ENCODE measurements at places on chromosomes 1 and 21. TPM values are rescaled to one million over a fixed set of nuclear protein-coding genes. Genes with fewer than 3 reads are reported as not detected.

DNA sequence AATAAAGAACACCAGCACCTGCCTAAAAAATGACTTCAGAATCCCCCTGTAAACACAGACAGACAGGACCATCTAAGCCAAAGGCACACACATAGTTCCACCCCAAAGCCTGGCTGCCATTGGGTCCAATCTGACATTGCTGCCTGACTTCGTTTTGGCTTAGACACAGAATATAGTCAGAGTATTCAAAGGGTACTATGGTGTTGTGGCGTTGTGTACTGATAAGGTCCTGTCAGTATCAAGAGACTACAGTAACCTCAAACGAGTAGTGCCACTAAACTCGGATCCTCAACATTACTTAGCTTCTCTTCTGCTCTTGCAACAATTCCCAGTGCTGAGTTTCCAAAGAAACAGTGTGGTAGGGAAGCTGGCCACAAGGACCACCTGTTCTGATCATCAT, 169.3 kb upstream of the NR5A2 start:
- DNase-seq, result no peak

DNA sequence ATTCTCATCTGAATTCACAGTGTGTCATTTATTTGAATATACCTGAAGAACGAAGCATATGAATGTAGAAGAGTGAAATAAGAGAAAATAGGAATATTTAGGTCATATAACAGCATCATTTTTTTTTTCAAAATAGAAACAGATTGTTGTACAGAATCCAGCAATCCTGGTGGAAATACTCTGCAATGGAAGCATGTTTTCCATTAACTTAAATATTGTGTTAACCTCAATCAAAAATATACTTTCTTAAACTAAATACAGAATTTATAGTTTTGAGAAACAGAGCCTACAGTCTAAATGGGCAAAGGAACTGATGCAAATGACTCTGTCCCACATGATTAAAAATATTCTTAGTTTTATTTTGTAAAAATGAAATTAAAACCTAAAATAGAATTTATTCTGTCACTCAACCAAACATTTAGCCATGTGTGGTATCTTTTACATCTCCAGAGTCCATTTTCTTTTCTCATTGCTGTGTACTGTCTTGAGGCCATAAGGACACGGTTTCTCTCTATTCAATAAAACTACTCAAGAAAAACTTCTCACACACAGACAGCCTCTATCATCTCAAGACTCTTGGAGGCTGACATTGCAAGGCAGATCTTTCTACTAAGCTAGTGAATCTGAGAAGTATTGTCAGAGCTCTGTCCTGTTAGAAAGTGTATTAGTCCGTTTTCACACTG, 322.6 kb downstream of the LTN1 start:
- DNase-seq, result no peak

- no peak for DNase-seq
Observed at GRCh38 chr21:43851593-43851992, 13.4 kb upstream of the AGPAT3 start.

DNA sequence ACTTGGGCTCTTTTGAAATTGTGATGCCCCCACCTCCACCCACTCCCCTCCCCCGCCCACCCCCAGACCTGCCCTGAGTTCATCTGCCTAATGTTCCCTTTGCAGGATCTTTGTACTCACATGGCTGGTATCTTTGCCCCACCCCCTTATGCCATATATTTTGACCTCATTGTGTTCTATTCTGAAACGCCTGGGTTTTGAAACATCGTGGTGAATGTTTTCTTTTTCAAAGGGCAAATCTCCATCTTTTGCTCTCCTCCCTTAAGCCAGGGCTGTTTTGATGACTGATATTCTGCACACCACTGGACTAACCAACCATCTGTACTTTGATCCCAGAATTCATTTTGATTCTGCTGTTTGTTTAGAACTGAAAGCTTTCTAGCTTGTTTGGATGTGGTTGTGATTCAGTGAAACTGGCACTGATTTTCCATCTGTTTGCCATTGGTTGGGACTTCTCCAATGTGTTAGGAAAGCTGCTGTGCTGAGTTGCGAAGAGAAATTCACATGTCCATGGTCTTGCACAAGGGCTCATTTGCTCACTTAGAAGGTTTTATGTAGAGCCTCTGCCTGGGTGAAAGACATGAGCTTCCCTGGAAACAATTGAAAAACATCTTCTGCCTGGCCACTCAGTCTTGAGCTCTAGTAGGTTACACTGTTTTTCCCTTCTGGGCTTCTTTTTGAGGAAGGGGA, 16.5 kb downstream of the SMAP2 start:
- no peak for DNase-seq

DNA sequence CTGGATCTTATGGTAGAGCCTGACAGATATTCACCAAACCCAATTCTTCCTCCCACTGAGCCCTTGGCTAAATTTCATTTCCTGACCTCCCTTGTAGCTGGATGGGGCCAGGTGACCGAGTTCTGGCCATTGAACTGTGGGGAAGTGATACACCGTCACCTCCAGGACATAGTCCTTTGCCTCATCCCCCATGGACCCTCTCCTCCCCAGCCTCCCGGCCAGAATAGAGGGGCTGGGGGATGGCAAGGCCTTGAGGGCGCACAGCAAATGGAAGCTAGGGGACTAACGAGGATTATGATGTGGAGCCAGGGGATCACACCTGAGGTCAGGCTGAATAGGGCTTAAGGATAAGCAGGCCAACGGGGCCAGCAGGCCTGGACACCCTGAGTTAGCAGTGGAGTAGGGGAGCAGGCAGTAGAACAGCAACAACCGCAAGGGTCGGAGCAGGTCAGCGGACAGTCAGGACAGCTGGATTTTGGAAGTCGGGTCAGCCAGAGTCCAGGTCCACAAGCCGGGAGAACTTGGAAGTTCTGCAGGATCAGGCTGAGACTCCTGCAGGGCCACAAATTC, 15.0 kb downstream of the BATF3 start:
- no peak for DNase-seq

DNA sequence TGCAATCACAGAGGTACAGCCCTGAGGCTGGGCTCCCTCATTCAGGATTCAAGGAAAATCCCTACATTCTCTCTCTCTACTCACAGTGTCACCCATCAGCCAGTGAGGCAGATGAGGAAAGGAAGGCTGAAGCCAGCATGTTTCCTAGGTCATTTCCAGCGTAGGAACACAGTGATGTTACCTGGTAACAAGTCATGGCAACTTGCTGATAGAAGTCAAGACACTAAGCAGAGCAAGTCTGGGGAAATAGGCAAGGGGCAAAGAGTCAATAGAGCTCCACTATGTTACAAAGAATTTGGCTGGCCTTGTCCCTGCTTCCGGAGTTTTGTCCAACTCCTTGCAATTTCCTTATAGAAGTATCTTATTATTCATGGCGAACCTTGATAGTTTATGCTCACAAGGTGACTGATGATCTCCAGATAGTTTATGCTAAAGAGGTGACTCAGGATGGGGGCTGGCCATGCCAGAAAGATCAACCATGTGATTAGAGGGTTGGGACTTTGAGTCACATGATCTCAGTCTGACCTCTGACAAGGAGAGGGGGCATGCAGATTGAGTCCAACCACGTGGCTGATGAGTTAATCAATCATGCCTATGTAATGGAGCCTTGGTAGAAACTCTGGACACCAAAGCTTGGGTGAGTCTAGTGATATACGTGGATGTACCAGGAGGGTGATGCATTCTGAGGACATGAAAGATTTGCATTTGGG, 51.1 kb downstream of the SUSD4 start:
- no peak for DNase-seq

- peak; percentile 3 for DNase-seq
Observed at GRCh38 chr1:110916669-110917306, 43.8 kb downstream of the CD53 start.

DNA sequence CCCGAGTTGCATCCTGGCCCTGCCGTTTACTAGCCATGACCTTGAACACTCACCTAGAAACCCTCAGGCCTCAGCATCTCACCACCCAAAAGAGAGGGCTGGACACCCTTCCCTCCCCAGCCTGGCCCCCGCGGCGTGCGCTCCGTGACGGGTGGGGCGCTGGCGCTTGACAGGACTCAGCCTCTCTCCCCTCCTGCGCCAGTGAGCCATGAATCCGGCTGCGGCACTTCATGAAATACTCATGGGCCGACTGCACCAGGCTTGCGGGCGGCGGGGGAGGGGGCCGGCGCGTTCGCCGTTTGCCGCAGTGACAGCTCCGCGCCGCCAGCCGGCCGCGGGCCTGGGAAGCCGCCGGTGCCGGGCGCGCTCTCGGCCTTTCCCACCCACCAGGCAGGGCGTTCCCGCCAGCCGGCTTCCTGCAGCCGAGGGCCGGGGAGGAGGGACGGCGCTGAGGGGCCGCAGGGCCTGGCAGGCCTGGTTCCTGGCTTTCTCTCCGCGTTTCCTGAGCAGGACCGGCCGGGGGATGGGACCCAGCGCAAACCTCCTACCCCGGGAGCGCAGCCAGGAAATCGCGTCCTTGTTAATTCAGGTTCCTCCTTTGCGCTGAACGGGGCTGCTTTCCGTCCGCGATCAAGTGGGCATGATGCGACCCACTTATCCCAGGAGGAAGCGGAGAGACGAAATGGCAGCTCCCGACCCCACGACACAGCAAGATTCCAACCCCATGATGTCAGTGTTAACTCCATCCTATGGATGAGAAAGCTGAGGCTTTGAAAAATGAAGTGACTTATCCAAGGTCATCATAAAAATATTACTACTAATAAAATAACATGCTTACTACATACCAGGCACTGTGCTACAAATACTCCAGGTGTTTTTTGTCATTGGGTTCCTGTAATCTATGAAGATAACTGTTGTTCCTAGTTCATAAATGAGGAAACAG, 9.1 kb upstream of the LUZP1 start:
- DNase-seq, result peak; percentile 97

DNA sequence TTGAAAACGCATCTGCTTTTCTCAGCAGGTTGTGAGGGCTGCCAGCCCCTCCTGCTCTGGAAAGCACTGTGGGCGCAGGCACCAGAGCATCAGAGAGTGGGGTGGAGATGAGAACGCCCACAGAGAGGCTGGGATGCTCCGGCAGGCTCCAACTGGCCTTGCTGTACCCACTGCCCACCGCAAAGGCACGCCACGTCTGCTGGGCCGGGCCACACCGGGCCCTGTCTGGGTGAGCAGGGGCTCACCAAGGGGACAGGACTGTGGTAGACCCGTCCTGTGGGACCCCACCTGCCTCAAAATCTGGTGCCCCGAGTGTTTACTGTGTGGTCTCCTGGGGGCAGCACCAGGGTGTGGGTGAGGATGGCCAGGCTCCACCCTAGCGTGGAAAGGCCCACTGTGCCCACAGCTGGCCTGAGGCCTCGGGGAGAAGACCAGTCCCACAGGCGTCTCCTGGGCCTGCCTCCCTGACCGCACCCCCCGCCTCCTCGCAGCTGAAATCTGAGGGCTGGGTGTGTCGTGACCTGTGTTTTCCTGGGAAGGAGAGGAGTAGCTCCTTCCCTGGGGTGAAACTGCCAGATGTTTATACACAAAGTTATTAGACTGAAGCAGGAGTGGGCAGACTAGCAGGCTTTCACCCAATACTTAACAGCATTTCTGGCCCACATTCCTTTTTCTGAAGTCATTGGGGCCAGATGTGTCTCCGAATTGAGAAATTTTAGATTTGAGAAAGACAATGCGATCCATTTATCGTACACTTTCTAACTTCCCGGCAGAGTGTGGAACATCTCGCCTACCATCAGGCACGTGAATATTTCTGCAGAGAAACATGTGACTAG, 53.8 kb downstream of the STUM start:
- no peak for DNase-seq

DNA sequence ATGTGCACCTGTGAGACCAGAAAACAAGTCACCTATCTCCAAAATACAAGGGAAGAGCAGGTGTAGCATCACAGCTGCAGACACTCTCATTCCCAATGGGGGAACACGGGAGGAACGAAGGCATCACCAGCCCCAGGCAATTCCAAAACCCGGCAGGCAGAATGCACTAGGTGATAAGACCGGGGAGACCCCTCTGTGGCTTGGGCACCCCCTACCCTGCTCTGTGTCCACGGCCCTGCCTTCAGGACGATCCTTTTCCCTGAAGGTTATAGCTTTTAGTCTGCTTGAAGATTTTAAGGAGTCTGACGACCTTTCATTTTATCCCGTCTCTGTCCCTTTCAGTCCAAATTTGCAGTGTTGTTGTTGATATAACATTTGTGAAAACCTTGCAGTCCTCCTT, 19.2 kb downstream of the TRPM2 start:
- DNase-seq, result no peak

NTRK1 gene
- polyA plus RNA-seq, result 0.07 TPM

SHE gene
- 30.1 TPM for polyA plus RNA-seq

RPTN gene
- not detected for polyA plus RNA-seq
